ENCODE measurements at places on chromosomes 3 and 15. TPM values are rescaled to one million over a fixed set of nuclear protein-coding genes. Genes with fewer than 3 reads are reported as not detected.

- no peak for DNase-seq
Observed at GRCh38 chr15:39397883-39398282, 183.0 kb upstream of the THBS1 start.

DNA sequence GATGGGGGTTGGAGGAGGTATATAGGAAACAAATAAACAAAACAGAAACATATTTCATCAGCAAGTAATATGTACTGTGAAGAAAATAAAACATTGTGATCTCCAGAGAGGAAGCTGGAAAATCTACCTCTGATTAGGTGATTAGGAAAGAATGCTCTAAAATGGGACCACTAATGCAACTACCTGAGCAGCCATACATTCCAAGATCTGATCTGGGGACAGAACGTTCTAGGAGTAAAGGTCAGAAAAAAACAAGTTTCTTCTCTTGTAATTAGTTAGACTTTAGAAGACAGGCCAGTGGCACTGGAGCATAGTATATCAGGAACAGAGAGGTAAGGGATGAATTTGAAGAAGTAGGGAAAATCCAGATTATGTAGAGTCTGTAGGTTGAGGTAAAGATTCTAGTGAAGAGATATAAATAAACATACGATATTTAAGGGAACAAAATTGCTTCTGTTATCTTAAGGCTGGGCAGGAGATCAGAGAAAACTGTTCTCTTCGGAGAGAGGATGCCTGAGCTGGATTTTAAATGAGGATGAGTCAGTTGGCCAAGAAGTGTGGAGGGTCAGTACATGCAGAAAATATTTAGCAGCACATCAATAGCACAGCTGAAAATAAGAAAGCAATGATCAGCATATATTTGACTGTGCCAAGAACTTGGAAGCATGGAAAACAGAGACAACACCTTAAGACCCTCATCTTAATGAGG, 429.5 kb downstream of the NLGN1 start:
- no peak for DNase-seq

- DNase-seq, result no peak
Observed at GRCh38 chr3:184899953-184900595, 88.1 kb downstream of the VPS8 start.

DNA sequence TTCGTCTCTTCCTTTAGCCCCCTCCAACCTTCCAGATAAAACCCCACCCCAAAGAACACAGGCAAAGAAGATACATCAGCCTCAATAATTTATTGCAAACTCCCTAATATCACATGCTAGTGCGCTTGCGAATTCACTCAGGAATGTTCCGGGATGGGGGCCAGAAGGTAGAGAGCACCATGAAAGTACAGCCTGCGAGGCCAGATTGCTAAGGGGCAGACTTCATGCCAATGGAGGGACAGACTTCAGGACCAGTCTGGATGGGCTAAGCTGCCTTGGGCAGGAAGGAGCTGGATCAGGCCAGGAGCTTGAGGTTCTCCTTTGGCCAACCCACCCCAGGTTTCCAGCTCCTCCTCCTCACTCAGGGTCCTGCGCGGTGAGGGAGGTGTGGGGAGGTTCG, 13.4 kb downstream of the CIDEC start:
- DNase-seq, result no peak

DNA sequence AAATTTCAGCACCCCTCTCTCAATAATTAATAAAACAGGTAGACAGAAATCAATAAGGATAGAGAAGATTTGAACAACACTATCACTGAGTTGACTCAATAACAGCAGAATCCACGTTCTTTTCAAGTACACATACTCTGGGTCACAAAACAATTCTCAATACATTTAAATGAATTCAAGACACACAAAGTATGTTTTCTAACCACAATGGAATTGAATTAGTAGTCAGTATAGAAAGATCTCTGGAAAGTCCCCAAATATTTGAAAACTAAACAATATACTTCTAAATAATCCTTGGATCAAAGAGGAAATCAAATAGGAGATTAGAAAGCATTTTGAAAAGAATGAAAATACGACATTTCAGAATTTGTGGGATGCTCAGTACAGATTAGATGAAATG, 40.0 kb downstream of the TKT start:
- DNase-seq, result no peak

DNA sequence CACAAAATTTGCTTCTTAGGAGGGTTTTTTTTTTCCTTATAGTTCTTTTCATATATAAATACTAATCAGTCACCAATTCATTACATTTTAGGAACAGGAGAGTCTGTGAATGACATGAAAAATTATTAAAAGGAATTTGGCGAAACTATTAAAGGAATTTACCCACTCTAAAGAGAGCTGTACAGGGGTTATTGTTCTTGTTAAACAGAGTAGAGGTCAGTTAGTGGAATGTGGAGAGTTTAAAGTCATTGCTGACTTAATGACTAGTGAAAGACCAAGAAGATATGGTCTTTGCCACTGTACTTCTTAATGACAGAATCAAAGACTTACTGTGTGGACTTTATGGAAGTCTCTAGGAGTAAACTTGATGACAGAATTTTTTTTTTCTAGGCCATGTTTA, 333.6 kb upstream of the C2CD4B start:
- DNase-seq, result no peak

DNA sequence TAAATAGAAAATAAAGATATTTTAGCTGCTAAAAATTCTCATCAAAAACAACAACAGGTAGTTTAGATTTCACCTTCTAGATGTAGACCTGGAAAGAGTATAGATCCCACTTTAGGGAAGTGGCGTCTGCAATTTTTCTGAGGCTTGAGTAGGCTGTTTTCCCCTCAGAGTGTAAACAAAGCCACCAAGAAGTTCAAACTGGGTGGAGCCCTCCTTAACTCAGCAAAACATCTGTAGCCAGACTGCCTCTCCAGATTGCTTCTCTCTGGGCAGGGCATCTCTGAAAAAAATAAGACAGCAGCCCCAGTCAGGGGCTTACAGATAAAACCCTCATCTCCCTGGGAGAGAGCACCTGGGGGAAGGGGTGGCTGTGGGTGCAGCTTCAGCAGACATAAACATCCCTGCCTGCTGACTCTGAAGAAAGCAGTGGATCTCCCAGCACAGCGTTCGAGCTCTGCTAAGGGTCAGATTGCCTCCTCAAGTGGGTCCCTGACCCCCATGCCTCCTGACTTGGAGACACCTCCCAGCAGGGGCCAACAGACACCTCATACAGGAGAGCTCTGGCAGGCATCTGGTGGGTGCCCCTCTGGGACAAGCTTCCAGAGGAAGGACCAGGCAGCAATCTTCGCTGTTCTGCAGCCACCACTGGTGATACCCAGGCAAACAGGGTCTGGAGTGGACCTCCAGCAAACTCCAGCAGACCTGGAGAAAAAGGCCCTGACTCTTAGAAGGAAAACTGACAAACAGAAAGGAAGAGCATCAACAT, 259.6 kb downstream of the STXBP5L start:
- no peak for DNase-seq

DNA sequence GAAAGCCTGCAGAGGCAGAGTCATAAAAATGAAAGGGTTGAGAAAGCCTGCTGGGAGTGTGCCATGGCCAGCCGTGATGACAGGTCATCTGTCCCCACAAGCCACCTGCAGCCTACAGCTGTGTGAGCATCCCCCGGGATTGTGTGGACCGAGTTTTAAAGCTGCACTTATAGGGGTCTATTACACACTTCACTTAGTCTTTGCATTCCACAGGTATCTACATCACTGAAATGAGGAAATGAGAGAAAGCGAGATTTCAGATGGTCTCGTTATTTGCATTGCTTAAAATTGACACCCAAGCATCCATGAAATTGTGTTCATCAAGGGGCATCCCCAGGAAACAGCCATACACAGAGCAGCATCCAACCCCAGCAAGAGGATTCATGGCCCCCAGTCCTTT, 137.6 kb upstream of the TRIM42 start:
- DNase-seq, result no peak

The CLDN11 gene
- 136 TPM for total RNA-seq

The FGD5 gene
- total RNA-seq, result 16.2 TPM

The FGF7 gene
- total RNA-seq, result 137 TPM

The SHQ1 gene
- total RNA-seq, result 12.3 TPM

The MEIS2 gene
- 76.9 TPM for total RNA-seq
